ENCODE measurements at places on chromosomes 4 and X.

DNA sequence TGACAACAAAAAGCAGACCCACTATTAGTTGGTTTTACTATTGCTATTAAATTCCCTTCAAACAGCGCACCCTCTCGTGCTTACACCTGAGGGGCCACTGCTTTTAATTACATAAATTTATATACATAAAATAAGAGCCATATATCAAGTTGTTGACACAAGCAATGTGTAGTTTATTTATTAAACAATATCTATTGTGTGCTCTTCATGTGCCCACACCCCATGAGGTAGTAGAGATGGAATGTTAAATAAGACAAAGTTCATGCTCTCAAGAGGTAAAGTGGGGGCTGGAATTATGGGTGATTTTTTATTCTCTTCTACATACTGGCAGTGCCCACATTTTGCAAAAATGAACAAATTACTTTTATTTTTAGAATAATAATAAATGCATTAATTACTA, 47.3 kb downstream of the KCNIP4 start:
- no peak for DNase-seq

DNA sequence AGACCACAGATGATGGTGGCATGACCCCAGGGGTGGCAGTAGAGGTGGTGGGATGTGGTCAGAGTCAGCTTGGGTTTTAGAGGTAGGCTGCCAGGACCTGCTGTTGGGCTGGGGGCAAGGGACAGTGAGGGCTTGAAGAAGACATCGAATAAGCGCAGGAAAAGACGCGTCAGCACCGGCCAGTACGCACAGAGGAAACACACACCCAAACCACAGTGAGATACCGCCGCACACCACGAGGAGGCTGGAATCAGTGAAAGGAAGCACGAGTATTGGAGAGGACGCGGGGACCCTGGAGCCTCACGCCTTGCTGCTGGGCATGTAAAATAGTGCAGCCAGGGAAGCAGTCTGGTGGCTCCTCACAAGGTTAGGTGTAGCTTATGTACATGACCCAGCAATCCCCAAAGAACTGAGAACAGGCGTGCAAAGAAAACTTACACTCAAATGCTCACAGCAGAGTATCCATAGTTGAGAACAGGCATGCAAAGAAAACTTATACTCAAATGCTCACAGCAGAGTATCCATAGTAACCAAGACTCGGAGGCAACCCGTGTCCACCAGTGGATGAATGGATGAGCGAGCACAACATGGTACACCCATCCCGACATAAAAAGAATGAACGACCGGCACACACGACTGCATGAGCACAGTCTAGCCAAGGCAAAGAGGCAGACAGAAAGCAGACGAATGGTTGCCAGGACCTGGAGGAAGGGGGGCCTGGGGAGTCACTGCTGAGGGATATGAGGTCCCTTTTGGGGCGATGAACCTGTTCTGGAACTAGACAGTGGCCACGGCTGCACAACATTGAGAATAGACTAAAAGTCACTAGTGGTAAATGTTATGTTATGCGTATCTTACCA, 13.3 kb downstream of the PDZD4 start:
- no peak for DNase-seq

GRCh38 chr4:74822603-74823002, 28.3 kb upstream of the BTC start:
- no peak for DNase-seq

GRCh38 chrX:15939737-15940136, 85.1 kb upstream of the AP1S2 start:
- DNase-seq: no peak

DNA sequence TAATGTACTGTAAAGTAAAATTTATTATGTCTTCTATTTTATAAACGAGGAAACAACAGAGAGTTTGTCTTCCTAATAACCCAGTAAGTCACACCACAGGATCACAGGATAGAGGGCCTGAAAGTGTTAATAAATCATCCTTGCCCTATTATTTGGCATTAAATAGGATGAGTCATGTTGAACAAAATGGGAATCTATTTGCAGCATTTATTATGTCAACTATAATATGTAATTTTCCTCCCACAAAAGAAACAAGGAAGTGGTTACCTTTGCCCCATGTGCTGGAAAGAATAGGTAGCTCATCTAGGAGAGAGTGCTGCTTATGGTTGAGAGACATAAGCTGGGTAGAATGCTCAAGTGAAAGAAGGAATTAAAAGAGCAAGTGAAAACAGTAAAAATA, 237.6 kb upstream of the NDST3 start:
- no peak for DNase-seq

DNA sequence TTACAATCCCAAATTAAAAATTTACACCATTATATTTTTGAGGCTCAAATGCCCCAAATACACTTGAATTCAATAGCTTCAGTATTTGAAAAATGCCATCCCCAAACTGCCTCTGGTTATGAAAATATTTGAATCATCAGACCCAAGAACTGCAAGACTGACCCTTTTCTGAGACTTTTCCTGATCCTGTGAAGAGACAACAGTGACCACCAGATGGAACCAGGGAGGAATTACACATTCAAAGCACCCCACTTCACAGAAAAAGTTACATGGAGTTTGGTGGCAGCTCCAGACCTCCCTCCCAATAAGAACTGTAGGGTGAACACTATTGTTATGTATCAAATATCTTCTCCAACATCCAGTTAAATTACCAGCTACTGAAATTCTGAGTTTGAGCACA, 44.0 kb upstream of the SCD5 start:
- no peak for DNase-seq

- no peak for DNase-seq
Observed at GRCh38 chrX:20685652-20686051, 418.9 kb upstream of the RPS6KA3 start.

GRCh38 chr4:5260121-5260520, 208.8 kb downstream of the STK32B start:
- DNase-seq: no peak

- DNase-seq: no peak
Observed at GRCh38 chr4:137531986-137532868, at the start of gene PCDH18. PCDH18 (minus strand) TSS chr4:137532494; CDS start chr4:137532088, 406 bp downstream.

GRCh38 chrX:25010784-25011588, 4.8 kb downstream of the ARX start:
- no peak for DNase-seq

GRCh38 chr4:78667764-78668163, 108.4 kb upstream of the BMP2K start:
- no peak for DNase-seq

DNA sequence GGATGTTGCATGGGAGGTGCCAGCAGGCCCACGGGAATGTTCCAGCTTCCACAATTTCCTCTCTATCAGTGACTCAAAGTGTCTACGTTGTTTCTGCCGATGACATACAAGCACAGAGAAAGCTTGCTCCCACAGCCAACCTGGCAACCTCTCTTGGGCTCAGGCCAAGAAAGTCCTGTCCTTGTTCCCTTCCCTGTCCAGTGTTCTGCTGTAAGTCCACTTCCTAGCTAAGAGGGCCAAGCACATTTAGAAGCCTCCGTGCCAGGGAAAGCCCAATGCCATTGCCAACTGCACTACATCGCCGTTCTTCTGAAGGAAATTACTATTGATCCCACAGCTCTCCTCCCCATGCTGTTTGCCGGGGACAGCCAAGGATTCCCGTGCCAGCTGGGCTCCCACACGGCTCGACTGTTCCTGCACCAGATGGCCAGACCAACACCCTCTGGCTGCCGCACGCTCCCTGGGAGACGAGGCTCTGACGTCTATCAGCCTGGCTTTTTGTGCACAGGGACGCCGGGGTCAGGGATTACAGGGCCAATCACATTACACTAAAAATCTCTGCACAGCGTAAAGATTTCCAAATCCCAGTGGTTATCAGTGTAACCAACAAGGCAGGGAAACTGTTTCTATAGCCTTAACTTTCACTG, 284.0 kb downstream of the BCOR start:
- no peak for DNase-seq

DNA sequence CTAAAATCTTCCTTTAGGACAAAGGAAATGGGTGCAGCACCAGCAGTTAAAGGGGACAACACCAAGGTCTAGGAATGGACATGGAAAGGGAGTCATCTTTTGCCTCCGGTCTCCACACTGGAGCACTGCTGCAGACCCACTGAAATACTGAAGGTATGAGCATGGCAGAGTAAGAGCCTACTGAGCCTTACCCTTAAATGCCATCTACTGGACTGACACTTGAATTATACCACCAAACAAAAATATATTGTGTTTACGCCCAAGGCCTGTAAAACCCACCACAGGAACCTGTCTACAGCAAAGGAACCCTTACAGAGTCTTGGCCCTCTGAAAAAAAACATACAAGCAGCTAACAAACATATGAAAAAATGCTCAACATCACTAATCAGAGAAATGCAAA, 443.4 kb downstream of the CCSER1 start:
- DNase-seq: no peak

DNA sequence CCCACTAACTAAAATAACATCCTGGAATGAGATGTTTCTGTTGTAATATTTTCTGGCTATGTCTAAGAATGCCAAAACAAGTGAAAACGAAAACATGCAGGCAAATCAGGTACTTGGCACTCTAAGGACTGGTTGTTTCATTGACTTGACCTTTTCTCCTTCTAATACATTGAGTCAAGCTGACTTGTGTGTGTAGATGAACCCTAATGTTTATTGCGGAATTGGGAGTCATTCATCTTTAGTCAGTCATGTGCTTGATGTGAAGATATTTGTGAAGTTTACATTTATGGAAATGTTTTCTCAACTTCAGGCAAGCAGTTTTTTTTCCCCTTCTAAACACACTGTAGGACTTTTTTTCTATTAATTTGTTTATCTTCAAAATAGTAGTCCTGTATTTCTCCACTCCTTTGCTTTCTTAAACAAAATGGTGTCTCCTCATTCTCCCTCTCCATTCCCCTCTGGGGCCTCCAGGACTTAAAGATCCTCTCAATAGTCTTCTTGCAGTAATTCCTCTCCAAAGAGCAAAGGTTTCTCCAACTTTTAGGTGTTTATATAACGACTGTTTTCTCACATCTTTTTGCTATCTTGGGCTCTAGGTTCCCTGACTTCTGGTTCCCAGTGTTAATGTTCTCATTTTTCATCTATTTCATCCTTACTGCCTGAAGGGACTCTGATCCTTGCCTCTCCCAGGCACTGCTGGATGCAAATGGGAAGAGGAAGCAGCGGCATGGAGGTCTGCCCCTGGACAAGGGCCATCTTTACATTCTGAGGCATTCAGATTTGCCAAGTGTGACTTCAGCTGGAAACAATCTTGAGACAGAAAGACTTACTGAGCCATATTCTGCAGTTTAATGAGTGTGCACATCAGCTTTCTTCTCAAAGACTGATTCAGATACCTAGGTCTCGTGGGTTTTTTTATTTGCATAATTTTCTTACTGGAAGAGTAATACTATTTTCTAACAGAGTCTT, 166.4 kb downstream of the ARHGAP6 start:
- no peak for DNase-seq

- DNase-seq: no peak
Observed at GRCh38 chr4:138655286-138655685, 360.3 kb upstream of the NOCT start.

GRCh38 chrX:100948557-100948956, 19.8 kb upstream of the XKRX start:
- DNase-seq: no peak

- no peak for DNase-seq
Observed at GRCh38 chrX:143934542-143934941, 50.7 kb downstream of the UBE2NL start.
